Fibroblast of villous mesenchyme (primary cell): ENCODE measurements at places on chromosomes 3 and 15.
A peak's percentile ranks its signal among the peaks of the same experiment; 100 is the strongest.

- no peak for DNase-seq
These were observed 44.0 kb upstream of the ALDH1A3 start for GRCh38 chr15:100835636-100836035.

DNA sequence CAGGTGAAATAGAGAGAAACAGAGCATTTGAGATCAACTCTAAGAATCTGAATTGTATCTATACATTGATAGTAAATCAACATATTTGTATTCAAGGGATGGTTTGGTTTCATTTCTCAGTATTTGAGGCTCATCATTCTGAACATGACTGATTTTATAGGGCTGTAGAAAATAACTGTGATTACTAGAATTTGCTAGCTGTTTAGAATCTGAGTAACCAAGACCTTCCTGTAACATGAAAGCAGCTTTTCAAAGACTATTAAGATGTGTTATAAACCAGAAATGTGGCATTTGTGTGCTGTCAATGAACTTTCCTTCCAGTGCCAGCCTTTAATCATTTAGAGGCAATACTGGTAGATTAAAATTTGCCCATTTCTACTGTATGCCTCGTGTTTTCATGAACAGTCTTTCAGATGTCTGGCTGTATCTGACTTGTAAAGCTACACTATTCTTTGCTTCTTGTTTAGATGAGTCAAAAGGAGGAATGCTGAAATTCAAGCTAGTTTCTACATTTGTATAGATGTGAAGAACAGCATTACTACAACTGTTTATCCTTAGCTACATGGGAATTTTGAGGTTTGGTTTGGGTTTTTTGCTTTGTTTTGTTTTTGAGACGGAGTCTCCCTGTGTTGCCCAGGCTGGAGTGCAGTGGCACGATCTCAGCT is 137.3 kb upstream of the BHLHE40 start:
- peak; percentile 47 for DNase-seq

GRCh38 chr15:97962263-97962662 is 1.8 kb downstream of the ARRDC4 start:
- no peak for DNase-seq

GRCh38 chr3:181637456-181637855 is 74.3 kb upstream of the SOX2 start:
- no peak for DNase-seq

DNA sequence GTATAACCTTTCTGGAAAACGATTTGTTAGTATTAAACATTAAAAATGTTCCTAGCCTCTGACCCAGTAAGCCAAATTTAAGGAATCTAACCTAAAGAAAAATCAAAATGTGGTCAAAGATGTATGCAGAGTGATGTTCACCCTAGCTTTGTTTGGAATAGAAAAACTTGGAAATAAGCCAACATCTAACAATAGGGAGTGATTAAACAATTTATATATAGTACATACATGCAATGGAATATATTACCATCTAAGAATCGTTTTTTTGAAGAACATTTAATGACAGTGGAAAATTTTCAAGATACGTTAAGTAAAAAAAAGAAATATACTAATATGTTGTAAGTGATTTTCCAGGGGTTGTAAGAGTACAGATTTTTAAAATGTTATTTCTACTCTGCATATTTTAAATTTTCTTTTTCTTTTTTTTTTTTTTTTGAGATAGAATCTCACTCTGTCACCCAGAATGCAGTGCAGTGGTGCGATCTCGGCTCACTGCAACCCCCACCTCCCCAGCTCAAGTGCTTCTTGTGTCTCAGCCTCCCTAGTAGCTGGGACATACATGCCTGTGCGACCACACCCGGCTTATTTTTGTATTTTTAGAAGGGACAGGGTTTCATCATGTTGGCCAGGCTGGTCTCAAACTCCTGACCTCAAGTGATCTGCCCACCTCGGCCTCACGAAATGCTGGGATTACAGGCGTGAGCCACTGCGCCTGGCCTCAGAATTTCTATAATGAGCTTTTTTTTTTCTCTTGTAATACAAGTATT is 54.9 kb downstream of the ANP32A start:
- no peak for DNase-seq

DNA sequence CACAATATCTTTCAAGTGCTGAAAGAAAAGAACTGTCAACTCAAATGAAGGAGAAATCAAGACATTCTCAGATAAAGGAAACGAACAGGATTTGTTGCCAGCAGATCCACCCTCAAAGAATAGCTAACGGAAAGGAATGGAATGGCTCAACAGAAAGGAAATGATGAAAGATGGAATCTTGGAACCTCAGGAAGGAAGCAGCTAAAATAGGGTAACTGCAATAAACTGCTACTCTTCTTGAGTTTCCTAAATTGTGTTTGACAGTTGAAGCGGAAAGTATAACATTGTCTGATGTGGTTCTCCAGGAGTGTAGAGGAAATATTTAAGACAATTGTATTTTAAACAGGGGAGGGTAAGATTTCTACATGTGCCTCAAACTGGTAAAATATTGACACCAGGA is 22.0 kb downstream of the PRR23E start:
- DNase-seq, result no peak
